NCI-H510A (cell line): ENCODE measurements at places on chromosomes 5 and 9.

DNA sequence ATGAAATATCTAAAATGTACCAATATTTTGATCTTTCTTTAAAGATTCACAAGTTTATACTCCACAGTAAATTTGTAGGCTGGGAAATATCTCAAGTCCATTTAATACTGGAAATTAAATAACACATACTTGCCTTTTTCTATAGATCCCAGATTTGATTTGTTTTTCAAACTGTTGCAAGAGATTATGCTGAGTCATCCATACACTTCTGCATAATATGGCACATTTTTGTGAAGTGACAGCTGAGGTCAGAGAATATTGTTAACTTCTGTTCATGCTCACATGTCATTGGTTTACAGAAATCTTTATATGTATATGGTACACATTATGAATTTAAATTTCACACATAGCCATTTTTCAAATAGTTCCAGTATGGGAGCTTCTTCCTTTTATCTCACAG lies 1066.3 kb upstream of the NUDT12 start:
- DNase-seq = no peak

DNA sequence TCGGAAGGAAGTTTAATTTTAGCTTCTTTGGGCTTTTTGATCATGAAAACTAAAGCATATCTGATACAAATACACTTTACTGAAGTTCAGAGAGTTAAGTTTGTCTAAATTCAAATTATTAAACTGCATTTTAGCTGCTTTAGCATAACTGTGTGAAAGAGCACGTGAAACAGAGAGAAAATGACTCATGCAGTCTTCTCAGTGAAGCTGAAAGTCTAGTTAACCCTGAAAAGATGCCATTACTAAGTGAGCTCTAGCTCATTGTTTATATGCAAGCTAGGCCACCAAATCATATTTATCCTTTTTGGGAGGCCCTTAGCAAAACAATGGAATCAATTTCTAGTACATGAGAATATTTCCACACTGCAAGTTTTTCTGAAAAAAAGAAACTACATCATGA lies 27.6 kb downstream of the TPD52L3 start:
- no peak for DNase-seq

GRCh38 chr5:31194892-31195555 lies 1.5 kb downstream of the CDH6 start:
- DNase-seq = no peak

DNA sequence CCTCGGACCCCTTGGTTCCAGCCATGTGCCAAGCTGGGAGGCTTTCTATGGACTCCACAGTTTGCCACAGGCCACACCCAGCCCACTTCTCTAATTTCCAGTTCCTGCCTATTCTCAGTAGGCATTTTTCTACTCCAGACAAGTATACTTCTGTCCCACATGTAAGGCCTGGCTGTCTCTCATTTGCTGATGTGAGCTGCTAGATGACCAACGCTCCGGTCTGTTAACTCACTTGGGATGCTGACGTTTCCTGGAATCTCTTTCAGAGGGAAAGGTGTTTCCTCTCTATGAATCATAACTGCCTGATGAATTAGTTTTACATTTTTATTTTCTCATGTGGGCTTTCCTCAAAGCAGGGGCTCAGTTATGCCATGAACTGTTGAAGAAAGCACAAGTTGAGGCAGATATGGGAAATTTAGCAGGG lies 36.3 kb downstream of the ERGIC1 start:
- DNase-seq = no peak

DNA sequence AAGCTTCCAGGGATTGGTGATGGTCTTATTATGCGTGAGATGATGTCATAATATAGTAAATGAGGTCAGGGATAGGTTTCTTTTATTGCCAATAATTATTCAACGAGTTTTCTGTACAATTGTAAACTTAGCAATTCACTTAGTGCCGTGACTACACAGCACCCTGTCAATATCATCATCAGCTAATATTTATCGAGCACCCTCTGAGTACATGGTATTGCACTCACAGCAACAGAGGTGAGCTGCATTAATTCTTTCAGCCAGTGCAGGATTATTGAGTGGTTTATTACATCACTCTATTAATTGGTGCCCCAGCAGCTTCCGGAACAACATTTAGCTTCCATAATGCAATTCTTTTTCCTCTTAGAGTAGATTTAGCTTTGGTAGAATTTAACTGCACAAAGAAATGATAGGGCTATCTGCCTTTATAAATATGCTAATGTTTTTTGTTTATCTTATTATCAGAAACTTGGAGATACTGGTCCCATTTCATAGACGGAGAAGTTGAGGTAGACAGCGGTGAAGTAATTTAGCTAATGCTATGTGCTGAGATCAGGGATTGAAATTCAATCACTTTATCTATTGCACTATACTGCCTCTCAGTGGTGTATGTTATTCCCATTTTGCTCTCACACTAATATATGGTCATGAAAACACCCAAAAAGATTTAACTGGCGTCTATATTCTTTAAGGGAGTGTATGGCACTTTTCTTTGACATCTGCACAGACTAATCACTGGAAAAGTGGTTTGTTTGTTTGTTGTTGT lies 726.1 kb upstream of the WWC1 start:
- DNase-seq = no peak

- no peak for DNase-seq
Measured at GRCh38 chr9:108953983-108954574, 19.9 kb downstream of the ABITRAM start.

DNA sequence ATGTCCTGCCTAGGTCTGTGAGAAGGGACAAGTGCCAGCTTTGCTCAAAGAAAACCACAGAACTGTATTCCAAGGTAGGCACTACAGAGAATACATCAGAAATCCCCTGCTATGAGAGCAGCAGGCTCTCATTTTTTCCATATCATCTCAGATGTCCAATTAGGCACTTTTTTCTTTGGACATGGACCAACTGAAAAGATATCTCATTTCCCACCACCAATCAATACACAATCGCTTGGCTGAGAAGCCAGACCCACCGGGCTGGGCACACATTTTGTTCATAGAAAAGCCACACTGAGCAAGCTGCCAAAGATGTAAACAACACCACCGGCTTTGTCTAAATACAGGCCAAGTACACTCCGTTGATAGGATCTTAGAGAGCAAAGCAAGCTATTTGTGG lies 25.9 kb downstream of the STOM start:
- no peak for DNase-seq

- no peak for DNase-seq
Measured at GRCh38 chr5:164097749-164098148, 592.3 kb downstream of the MAT2B start.

DNA sequence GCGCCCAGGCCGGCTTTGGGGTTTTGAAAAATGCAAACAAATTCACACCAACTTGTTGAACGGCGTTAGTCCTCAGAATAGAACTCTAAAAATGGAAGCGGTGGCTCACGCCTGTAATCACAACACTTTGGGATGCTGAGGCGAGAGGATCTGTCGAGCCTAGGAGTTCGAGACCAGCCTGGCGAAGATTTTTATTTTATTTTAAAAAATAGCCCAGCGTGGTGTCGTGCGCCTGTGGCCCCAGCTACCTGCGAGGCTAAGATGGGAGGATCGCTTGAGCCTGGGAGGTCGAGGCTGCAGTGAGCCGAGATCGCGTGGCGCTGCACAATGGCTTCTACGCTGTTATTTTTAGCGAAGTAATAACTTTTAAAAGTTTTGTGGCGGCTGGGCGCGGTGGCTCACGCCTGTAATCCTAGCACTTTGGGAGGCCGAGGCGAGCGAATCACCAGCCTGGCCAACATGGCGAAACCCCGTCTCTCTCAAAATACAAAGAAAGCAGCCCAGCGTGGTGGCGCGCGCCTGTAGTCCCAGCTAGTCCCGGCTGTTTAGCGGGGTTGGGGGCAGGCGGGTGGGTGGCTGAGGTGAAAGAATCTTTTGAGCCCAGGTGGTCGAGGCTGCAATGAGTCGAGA lies 694 bp upstream of the PLIN2 start:
- no peak for DNase-seq
